Common myeloid progenitor, CD34-positive (primary cell): ENCODE measurements at places on chromosomes 16 and 17.

DNA sequence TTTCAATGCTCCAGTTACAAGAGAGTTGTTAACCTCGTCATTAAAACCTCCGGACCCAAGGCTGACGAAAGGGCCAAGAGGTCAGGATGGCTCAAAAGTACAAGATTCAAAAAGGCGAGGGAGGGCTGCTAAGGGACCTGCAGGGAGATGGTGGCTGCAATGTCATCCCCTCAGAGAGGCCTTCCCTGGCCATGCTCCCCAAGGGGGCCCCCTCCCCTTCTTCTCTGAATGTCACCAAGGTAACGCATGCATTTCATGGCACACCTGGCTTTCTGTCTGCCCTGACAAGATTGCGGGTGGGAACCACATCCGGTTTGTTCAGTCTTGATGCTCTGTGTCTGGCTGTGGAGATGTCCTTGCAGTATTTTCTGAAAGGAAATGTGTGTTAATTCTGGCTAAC is 89.9 kb downstream of the C16orf78 start:
- no peaks in the 10 kb centered on the region for H3K27me3 ChIP-seq
- H3K4me3 ChIP-seq: no peak overlapping the region
- peaks cover 2% of the 10 kb centered on the region for H3K4me1 ChIP-seq
- DNase-seq: peak; percentile 82

DNA sequence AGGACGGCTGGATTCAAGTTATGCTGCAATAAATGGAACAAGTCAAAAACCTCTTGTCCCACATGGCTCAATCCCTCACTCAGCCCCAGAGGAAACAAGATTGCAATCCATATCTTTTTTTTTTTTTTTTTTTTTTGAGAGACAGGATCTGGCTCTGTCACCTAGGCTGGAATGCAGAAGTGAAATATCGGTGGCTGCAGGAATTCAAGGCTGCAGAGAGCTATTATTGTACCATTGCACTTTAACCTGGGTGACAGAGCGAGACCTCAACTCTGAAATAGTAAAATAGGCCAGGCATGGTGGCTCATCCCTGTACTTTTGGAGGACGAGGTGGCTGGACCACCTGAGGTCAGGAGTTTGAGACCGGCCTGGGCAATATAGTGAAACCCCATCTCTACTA is 2.7 kb upstream of the PDE6G start:
- H3K36me3 ChIP-seq: no peaks in the 10 kb centered on the region
- no peak for DNase-seq
- H3K27me3 ChIP-seq: no peaks in the 10 kb centered on the region
- H3K4me1 ChIP-seq: peaks cover 4% of the 10 kb centered on the region

- H3K27me3 ChIP-seq: peaks cover 7% of the 10 kb centered on the region
- H3K4me1 ChIP-seq: no peaks in the 10 kb centered on the region
- DNase-seq: no peak
- no peaks in the 10 kb centered on the region for H3K36me3 ChIP-seq
- H3K27ac ChIP-seq: no peak overlapping the region
- no peak overlapping the region for H3K4me3 ChIP-seq
Observed at GRCh38 chr16:10154389-10154788, 27.8 kb downstream of the GRIN2A start.

- H3K4me1 ChIP-seq: peaks cover 5% of the 10 kb centered on the region
- no peak overlapping the region for H3K27ac ChIP-seq
- DNase-seq: no peak
- peaks cover 43% of the 10 kb centered on the region for H3K27me3 ChIP-seq
Observed at GRCh38 chr16:797120-797420, 3.5 kb downstream of the GNG13 start.

GRCh38 chr17:11797803-11798202 is 199.5 kb downstream of the ZNF18 start:
- no peak overlapping the region for H3K4me3 ChIP-seq
- no peaks in the 10 kb centered on the region for H3K27me3 ChIP-seq
- H3K4me1 ChIP-seq: no peaks in the 10 kb centered on the region
- H3K27ac ChIP-seq: no peak overlapping the region
- DNase-seq: no peak

DNA sequence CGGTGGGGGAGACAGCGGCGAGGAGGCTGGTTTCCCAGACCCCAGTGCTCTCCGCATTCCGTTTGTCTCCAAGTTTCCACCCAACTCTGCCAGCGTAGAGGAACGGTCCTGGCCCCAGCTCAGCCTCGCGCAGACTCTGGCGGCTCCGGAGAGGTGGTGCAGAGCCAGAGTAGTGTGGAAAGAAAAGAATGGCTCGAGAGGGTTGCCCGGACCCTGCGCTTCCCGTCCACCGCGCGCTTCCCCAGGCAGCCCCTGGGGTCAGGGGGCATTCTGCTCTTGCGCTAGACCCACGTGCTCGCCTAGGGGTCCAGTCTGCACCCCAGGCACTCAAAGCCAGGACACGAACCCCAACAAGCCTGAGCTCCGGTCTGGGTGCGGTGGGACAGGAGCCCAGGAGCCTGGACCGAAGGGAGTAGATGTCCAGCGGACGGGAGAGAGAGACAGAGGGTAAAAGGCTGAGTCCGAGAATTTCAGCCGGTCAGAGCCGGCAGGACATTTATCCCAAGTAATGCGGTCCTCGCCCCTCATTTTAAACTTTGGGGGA is 3.8 kb downstream of the PMP22 start:
- peak overlapping the region; percentile 74 for H3K4me3 ChIP-seq
- H3K36me3 ChIP-seq: no peaks in the 10 kb centered on the region
- H3K27ac ChIP-seq: no peak overlapping the region
- H3K4me1 ChIP-seq: peaks cover 37% of the 10 kb centered on the region
- H3K27me3 ChIP-seq: peaks cover 39% of the 10 kb centered on the region
- DNase-seq: peak; percentile 42

DNA sequence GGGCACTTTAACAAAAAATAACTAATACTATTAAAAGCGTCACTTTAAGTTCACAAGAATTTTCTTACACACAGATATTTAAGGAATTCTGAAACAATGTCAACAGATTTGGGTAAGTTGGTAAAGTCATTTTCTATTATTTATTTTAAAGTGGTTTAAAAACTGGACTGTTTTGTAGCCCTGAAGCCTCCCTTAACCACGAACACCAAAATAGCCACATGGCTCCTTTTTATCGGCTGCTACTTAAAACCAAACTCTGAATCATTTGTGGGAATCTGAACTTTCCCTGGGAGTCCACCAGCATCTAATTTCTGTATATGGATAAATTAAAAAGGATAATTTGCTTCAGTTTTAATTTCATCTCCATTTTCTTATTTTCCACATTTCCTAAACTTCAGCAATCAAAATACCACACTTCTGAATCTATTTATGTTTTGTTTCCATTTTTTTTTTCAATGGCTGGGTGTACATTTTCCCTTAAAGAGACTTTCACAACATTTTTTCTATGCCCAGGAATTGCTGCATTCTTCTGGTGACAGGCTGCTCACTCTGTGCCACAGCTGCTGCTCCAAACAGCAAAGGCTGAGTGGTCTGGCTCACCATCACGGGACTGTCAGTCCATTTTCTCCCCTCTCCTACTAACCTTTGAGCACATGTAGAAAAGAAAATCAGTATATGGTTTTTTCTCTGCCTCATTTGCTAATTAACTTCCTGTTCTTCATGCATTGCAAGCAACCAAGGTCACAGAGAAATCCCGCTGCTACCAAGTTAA is 255.5 kb upstream of the KCNJ16 start:
- no peak overlapping the region for H3K27ac ChIP-seq
- no peaks in the 10 kb centered on the region for H3K4me1 ChIP-seq
- H3K4me3 ChIP-seq: no peak overlapping the region
- no peak for DNase-seq

GRCh38 chr16:22191532-22192260 is 14.4 kb upstream of the EEF2K start:
- peak overlapping the region; percentile 62 for H3K4me3 ChIP-seq
- peaks cover 61% of the 10 kb centered on the region for H3K4me1 ChIP-seq
- peak overlapping the region; percentile 82 for H3K27ac ChIP-seq
- DNase-seq: no peak
- H3K27me3 ChIP-seq: no peaks in the 10 kb centered on the region

- no peak overlapping the region for H3K27ac ChIP-seq
- H3K36me3 ChIP-seq: no peaks in the 10 kb centered on the region
- no peak overlapping the region for H3K4me3 ChIP-seq
Observed at GRCh38 chr17:39380144-39380543, 21.3 kb downstream of the FBXL20 start.

DNA sequence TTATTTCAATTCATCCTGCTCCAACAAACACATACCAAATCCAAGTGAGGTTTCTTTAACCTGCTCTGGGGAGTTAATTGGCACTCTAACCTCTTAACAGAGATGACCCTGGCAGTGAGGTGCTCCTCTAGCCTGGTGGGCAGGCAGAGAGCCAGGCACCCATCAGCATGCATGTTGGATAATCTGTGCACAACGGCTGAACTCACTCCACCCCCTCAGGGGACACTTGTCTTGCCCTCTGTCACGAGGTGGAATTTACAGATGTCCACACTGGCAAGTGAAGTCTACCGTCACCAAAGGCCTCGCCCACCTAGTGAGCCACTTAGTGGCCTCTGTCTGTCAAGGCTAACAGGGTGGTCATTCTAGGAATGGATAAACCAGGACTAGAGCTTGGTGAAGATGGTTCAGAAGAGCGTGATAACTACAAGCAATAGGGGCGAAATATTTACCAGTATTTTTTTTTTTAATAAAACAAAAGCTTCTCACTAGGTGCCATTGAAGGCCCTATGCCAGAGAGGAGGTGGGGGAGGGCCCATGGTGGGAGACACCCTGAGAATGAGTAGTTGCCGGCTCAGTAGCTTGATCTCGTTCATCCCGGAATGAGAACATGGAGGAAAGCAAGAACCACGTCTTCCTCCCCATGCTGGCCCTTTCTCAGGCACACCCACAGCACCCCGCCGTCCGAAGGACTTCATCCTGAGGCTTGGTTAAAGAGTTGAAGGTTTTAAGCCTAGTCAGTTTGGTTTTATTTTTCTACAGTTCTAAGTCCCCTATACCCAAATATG is 25.2 kb downstream of the PLD6 start:
- no peaks in the 10 kb centered on the region for H3K4me1 ChIP-seq
- H3K4me3 ChIP-seq: no peak overlapping the region
- H3K27ac ChIP-seq: no peak overlapping the region
- peaks cover 13% of the 10 kb centered on the region for H3K36me3 ChIP-seq
- H3K27me3 ChIP-seq: no peaks in the 10 kb centered on the region

- H3K36me3 ChIP-seq: no peaks in the 10 kb centered on the region
- no peaks in the 10 kb centered on the region for H3K27me3 ChIP-seq
- no peak overlapping the region for H3K27ac ChIP-seq
- H3K4me1 ChIP-seq: no peaks in the 10 kb centered on the region
Observed at GRCh38 chr16:68728523-68728922, 8.6 kb upstream of the CDH1 start.

DNA sequence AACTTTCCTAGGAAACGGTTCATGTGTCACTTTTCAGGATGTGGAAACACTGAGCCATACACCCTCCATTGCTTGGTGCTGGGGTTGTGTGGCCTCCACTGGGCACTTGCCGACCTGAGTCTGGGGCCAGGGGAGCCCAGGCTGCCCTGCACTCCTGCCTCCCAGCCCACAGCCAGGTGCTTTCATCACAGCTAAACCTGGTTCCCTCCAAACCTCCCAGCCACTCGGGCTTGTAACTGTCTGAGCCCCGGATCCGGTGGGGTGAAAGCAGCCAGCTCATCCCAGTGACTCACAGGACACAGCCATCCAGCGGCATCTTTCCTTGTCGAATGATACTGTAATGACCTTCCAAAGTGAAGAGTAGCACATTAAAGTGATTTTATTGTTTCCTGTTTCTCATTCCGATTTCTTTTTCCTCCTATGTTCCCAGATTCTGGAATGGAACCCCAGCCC is 19.8 kb downstream of the CARHSP1 start:
- H3K4me3 ChIP-seq: no peak overlapping the region
- H3K36me3 ChIP-seq: peaks cover 17% of the 10 kb centered on the region
- H3K4me1 ChIP-seq: peaks cover 23% of the 10 kb centered on the region
- no peak overlapping the region for H3K27ac ChIP-seq
- H3K27me3 ChIP-seq: no peaks in the 10 kb centered on the region

DNA sequence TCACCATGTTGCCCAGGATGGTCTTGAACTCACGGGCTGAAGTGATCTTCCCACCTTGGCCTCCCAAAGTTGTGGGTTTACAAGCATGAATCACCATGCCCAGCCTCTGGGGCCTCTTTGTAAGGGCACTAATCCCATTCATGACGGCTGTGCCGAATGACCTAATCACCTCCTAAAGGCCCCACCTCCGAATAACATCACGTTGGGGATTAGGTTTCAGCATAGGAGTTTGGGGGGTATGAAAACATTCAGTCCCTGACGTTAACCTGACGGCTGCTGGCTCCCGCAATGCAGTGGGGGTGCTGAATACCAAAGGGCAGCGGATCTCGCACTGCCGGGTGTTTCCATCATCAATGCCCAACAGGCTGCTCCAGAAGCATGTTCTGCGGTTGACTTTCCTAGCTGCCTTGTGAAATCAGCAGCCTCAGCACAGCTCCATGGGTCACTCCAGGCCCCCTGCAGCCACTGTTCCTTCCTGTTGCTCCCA is 120.8 kb upstream of the SEC14L1 start:
- no peak overlapping the region for H3K27ac ChIP-seq
- DNase-seq: no peak
- no peaks in the 10 kb centered on the region for H3K4me1 ChIP-seq
- H3K36me3 ChIP-seq: no peaks in the 10 kb centered on the region

DNA sequence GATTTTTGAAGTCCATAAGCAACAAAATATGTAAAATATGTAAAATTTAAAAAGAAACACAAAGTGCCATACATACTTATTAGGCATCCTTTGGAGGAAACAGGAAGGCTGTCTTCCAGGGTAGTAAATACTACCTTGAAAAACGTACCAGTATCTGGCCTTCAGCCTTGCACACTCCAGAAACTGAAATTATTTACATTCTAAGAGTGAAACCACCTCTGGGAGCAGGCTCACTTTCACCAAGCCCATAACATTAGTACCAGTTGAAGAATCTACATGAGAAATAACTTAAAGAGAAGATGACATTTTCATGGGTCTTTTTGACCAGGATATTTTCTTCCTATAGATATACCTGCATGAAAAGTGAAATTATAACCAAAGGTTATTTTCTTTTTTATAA is 6.4 kb downstream of the KRTAP9-1 start:
- no peak for DNase-seq
- H3K4me3 ChIP-seq: no peak overlapping the region
- no peaks in the 10 kb centered on the region for H3K36me3 ChIP-seq

- no peaks in the 10 kb centered on the region for H3K36me3 ChIP-seq
- peaks cover 8% of the 10 kb centered on the region for H3K4me1 ChIP-seq
- no peak for DNase-seq
- H3K27me3 ChIP-seq: no peaks in the 10 kb centered on the region
Observed at GRCh38 chr17:43718544-43718943, 40.0 kb downstream of the SOST start.
